ENCODE measurements at places on chromosomes 1 and 21.

DNA sequence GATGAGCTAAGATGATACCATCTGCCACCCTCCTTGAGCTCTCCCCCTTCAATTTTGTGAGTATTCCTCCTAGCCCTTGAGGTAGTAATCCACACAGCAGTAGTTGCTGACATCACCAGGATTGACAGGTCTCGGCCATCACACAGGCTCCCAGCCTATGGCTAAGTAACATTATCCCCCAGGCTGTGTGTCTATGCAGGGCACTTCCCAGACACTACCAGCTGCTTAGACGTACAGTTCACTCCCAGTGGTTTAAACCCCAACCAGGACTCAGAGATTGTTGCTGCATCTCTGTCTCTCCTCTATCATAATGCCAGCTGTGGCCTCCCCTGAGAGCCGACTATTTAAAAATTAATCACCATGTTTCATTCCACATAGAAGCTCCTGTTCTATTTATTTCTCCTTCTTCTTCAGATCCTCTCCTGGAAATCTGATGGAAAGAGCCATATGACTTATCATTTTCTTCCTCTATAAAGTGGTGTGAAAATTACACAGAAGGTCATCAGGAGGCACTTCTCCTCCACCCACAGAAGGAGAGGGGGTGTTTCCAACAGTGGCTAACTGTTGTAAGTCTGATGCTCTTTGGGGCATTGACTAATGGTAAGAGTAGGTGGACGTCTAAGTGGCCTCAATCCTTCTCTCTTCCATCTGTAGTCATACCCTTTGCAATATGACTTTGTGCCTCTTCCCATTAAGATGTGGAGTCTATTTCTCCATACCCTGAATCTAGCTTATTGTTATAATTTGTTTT lies 396.3 kb downstream of the SETD4 start:
- no peak for DNase-seq

GRCh38 chr1:8396083-8396785 lies 78.3 kb downstream of the SLC45A1 start:
- DNase-seq: no peak

- no peak for DNase-seq
These were observed 20.6 kb upstream of the RNU1-4 start for GRCh38 chr1:16719571-16720350.

DNA sequence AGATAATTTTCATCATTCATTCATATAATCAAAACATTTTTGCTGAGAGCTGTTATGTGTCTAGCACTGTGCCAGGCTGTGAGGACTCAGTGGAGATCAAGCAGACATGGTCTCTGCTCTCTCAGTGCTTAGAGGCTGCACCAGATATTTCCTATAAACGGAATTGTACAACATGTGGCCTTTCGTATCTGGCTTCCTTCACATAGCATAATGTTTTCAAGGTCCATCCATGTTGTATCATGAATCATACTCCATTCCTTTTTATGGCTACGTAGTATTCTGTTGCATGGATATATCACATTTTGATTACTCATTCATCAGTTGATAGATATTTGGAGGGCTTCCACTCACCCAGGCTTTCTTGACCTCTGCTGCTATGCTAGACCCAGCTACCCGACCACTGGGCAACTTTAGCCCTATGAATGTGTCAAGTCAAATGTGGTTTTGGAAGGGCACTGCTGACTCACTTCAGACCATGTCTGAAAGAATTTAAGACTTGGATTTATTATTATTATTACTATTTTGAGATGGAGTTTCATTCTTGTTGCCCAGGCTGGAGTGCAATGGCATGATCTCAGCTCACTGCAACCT lies 18.5 kb downstream of the NCF2 start:
- DNase-seq: no peak

Measured in AG04449 (cell line).